A549 treated with AZD2906 at 1 μM for 4 hours (cell line): ENCODE measurements at places on chromosomes 6 and 20. TPM values are rescaled to one million over a fixed set of nuclear protein-coding genes. Genes with fewer than 3 reads are reported as not detected.

Gene TDRD6
- 0.01 TPM in 1 of 5 replicates, not detected in the others for total RNA-seq

Gene MED23
- 5.9 to 7.1 TPM (median 6.3 TPM) in 5 replicates for total RNA-seq

Gene MAS1
- total RNA-seq = 0.01 TPM in 1 of 5 replicates, not detected in the others

Gene DEFB124
- 0.42 TPM in 1 of 5 replicates, not detected in the others for total RNA-seq

Gene TCF21
- 0.02 to 0.08 TPM (median 0.05 TPM) in 5 replicates for total RNA-seq

Gene ZC2HC1B
- total RNA-seq = not detected in 5 replicates

Gene IGF2R
- 28.2 to 35.9 TPM (median 28.3 TPM) in 5 replicates for total RNA-seq

Gene RGS17
- total RNA-seq = 4.7 to 6.3 TPM (median 5.8 TPM) in 5 replicates

Gene PTK6
- 2.7 to 4.0 TPM (median 3.2 TPM) in 5 replicates for total RNA-seq

Gene KIF6
- 0.16 to 0.29 TPM (median 0.25 TPM) in 5 replicates for total RNA-seq

Gene CCM2L
- 0.29 to 0.64 TPM (median 0.37 TPM) in 5 replicates for total RNA-seq

Gene LAMA2
- 0.52 to 0.70 TPM (median 0.59 TPM) in 5 replicates for total RNA-seq

Gene BMP7
- 0.19 to 0.90 TPM (median 0.63 TPM) in 5 replicates for total RNA-seq

Gene SLC26A8
- 0.02 to 0.07 TPM in 2 of 5 replicates, not detected in the others for total RNA-seq

Gene TSBP1
- not detected in 5 replicates for total RNA-seq

Gene ASIP
- total RNA-seq = 0.18 TPM in 1 of 5 replicates, not detected in the others

Gene HTR1E
- not detected in 5 replicates for total RNA-seq

Gene CENPW
- total RNA-seq = 29.8 to 42.0 TPM (median 41.3 TPM) in 5 replicates

Gene PRSS16
- total RNA-seq = 3.2 to 3.5 TPM (median 3.5 TPM) in 5 replicates

Gene PIGU
- 24.7 to 28.4 TPM (median 27.8 TPM) in 5 replicates for total RNA-seq

Gene FAM83C
- 0.11 to 0.20 TPM (median 0.15 TPM) in 5 replicates for total RNA-seq

Gene SYNCRIP
- 115 to 131 TPM (median 123 TPM) in 5 replicates for total RNA-seq

Gene METTL24
- not detected in 5 replicates for total RNA-seq

Gene MYBL2
- total RNA-seq = 77.2 to 82.4 TPM (median 77.9 TPM) in 5 replicates

Gene FOXS1
- 0.21 to 0.53 TPM (median 0.30 TPM) in 5 replicates for total RNA-seq

Gene MYB
- 0.64 to 0.89 TPM (median 0.64 TPM) in 5 replicates for total RNA-seq

Gene GINS1
- total RNA-seq = 30.0 to 36.5 TPM (median 33.5 TPM) in 5 replicates

Gene COL10A1
- total RNA-seq = 0.02 to 0.12 TPM (median 0.05 TPM) in 3 of 5 replicates, not detected in the others

Gene TBC1D32
- total RNA-seq = 0.69 to 1.1 TPM (median 0.76 TPM) in 5 replicates

Gene RRAGD
- total RNA-seq = 3.2 to 4.7 TPM (median 3.7 TPM) in 5 replicates

Gene SAMD3
- not detected in 5 replicates for total RNA-seq

Gene ANKEF1
- total RNA-seq = 5.1 to 5.9 TPM (median 5.5 TPM) in 5 replicates

Gene RHAG
- 0.05 to 0.06 TPM in 2 of 5 replicates, not detected in the others for total RNA-seq

Gene CYP24A1
- total RNA-seq = 48.3 to 76.0 TPM (median 65.1 TPM) in 5 replicates
